ENCODE measurements at places on chromosomes 4 and X.

DNA sequence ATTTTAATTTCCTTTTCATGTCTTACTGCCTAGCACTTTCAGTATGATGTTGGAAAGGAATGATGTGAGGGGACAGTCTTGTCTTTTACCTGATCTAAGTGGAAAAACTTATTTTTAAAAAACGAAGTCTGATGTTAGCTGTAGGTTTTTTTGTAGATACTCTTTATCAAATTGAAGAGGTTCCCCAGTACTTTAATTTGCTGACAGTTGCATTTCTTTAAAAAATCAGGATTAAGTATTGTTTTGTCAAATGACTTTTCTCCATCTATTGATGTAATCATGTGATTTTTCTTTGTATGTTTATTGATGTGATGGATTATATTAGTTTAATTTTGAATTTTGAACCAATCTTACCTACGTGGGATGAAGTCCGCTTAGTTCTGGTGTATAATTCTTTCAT, 568.4 kb upstream of the AGA start:
- DNase-seq = no peak

- no peak for DNase-seq
Measured at GRCh38 chrX:2967584-2967983, 38.4 kb upstream of the ARSD start.

DNA sequence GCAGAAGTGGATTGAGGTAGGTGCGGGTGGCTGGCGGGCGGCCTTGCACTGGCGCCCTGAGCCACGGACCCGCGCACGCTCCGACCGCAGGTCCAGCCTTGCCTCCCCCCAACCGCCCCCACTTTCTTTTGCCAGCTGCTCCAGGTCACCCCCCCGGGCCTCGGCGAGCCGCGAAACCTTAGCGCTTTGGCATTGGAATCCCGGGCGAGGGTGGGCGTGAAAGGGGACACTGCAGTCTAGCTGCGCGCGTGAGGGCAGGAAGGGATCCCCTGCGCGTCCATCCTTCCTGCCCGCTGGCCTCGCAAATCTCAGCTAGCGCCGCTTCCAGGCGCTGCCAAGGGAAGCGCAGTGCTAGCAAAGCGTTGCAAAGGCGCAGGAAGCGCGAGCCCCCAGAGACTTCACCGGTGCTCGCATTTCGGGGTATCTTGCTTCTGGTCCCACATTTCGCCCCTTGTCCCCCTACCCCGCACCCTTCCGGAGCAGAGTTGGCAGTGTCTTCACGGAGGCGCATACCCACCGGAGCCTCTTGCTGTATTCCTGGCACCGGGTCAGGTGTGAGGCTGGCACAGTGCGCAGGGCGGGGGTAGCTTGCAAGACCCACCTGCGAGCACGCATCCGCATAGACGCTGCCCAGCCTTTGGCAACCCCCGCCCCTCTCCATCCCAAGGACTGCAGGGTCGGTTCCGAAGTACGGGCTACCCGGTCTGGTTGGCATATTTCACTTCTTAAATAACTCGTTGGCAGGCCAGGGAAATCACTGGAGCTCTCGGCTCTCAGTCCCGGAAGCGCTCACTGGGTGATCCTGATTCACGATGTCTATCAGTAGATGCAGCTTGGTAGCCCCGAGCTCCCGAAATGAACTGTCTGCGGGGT, 104.4 kb downstream of the UCHL1 start:
- no peak for DNase-seq

- DNase-seq = no peak
Measured at GRCh38 chrX:16469870-16470269, 180.1 kb upstream of the S100G start.

DNA sequence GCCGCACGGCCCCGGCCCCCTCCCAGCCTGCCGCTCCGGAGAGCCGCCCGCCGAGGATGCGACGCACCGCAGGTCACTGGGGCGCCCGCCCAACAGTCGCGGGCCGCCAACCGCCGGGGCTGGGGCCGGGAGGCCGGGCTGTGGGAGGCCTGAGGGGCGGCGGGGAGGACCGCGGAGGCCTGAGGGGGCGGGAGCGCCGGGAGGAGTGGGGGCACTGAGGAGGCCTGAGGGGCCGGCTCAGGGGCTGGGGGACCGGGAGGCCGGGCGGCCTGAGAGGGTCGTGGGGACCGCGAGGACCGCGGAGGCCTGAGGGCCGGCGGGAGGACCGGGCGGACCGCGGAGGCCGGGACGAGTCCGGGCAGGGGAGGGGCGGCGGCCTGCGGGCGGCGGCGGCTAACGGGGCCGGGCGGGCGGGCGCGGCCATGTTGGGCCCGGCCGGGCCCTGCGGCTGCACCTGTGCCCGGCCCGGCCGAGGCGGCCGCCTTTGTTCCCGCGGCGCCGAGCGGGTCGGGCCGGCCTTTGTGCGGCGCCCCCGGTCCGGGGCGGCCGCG, 353 bp downstream of the NSD2 start:
- DNase-seq = no peak

- DNase-seq = no peak
Measured at GRCh38 chr4:152223600-152223999, 312.3 kb downstream of the FBXW7 start.

DNA sequence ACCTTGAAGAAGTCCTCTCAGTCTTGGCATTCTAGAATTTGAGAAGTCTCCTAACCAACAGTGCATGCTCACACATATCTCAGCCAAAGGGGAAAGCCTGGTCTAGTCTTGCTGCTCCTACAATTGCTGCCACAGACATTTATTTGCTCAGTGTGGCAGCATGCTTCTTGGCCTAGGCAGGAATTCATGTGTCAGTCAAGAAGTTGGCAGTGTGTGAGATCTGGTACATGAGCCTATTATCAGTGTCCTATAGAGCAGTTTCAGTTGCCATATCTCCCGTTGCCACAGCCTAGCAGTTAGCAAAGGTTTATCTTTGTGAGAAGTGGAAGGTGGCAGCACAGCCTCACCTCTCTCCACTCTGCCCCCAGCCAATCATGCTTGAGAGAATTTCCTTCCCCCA, 176.9 kb upstream of the ARHGEF9 start:
- no peak for DNase-seq

- DNase-seq = no peak
Measured at GRCh38 chr4:141543706-141544105, 92.7 kb upstream of the IL15 start.

DNA sequence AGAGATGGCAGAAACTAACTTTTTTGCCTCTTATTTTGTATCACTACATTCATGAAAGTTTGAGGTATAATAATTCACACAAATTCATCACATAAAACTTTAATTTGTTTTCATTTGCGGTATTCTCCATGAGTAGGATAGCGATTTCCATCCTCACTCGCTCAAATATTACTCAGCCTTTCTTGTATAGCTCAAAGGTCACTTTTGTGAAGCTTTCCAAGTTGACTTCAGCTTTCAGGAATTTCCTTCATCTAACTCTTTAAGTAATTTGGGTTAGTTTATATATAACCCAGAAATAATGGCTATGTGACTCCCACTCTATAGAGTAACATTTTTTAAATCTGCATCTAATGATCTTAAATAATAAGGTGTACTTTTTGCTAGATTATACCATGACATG, 314.4 kb downstream of the IL1RAPL1 start:
- no peak for DNase-seq

GRCh38 chr4:130031858-130032257, 935.9 kb downstream of the C4orf33 start:
- DNase-seq = no peak

DNA sequence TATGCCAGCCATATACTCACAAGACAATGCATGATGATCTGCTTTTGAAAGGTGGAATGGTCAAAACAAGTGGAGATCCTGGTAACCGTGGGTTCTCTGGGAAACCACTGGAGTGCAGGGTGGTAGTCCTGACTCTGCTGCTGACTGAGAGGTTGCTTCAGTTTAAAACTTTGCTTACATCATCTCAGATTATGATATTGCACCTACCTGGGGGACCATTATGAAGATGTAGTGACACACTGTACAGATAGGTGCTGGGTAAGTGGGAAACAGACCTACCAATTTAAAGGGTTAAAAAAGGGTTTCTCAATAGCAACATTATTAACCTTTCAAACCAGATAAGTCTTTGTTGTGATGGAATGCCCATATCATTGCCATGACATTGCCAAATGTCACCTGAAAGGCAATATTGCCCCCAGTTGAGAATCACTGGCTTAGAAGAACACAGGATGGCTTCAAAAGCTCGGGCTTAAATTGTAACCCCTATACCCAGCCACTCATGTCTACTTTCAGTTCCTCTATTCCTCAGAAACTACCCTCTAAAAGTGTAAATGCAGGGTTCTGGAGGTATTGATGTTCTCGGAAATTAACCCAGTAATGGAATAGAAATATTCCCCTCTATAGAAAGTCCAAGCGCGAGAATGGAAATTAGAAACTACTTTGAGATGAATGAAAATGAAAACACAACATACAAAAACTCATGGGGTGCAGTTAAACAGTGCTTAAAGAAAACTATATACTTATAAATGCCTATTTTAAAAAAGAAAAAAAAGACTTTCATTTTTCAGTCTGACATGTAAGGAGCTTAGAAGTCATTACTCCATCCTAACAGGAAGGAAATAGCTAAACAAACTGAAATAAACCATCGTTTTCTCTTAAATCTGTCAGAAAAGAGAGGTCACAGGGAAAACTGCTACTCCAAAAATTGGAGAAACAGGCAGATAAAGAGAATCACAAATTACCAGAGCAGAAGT, 65.8 kb downstream of the ARHGEF6 start:
- no peak for DNase-seq

DNA sequence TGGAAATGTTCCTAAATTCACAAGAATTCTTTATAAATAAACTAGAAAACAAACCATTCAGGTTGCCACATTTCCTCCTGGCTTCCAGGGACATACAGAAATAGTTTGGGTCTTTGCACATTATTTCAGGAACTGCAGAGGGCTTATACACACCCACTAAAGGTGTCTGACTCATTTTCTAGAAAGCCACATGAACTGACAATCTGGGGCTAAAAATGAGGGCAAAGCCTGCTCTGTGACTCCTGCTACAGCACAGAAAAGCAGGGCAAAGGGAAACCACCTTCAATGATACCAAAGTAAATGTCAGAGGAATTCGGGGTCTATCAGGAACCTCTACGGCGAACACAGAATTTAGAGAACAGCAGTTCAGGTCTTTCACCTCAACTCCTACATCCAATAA, 112.2 kb upstream of the MAP3K15 start:
- DNase-seq = no peak

DNA sequence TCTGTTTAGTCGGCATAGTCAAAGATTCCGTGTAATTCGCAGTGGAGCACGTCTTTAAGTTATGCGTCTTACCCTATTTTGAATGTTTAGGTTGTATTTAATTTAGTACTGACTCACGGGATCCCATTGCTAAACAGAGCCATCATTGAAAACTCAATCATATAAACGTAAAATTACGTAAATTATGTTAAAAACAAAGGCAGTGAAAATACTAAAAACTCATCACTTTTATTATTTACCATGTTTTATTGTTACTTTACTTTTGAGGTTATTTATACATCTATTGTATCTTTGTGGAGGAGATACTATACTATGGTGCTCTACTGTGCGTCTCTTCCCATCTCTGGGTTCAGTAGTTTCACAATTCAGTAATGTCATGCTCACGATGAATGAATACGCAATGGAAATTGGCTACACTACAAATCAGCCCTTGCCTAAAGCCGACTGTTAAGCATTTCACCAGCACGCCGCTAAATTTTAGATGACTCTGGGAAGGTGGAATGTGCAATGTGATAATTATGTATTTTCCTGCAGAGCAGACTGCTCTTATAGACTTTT, 944 bp downstream of the FUNDC2 start:
- no peak for DNase-seq

DNA sequence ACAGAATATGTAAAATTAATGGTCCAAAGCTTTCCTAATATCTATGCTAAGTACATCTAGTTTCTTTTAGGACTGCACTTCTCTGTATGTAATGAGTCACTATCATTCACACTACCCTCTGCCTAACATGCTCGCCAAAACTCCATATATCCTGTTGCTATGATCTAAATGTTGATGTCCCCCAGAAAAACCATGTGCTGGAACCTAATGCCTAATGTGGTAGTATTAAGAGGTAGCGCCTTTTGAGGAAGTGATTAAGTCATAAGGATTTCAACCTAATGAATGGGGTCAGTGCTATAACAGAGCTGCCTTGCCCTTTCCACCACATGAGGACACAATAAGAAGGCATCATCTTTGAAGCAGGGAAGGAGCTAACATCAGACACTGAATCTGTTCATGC, 34.9 kb upstream of the NFKB1 start:
- no peak for DNase-seq

GRCh38 chr4:3710451-3711182, 55.6 kb upstream of the ADRA2C start:
- no peak for DNase-seq

GRCh38 chr4:109383823-109384222, 49.8 kb upstream of the SEC24B start:
- no peak for DNase-seq

All from activated CD4-positive, alpha-beta T cell treated with anti-CD3 and anti-CD28 coated beads for 1 hour (primary cell).